ENCODE measurements at places on chromosomes 7 and 10.

GRCh38 chr7:24201226-24201625 is 82.8 kb upstream of the NPY start:
- DNase-seq: no peak

- DNase-seq: no peak
Measured at GRCh38 chr7:112881-113280, 79.5 kb upstream of the FAM20C start.

DNA sequence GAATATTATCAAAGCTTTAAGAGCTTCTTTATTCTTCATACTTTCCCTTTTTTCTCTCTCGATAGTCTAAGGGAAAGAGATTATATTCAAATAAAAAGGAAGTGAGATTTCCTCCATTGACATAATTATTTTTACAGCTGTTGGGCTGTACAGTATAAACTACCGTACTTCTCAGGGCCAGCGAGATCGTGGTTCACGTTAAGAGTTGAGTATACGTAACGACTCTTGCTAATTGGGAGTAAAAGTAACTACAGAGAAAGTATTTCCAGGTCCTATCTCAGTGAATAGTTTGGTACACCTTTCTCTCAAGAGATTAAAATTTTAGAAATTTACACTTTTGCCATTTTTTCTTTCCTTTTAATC is 57.8 kb downstream of the INPP5F start:
- DNase-seq: no peak

GRCh38 chr10:124527874-124528395 is 66.3 kb downstream of the LHPP start:
- DNase-seq: no peak

GRCh38 chr10:104317726-104318299 is 20.5 kb downstream of the ITPRIP start:
- no peak for DNase-seq

- no peak for DNase-seq
Measured at GRCh38 chr10:119025776-119026175, 3.7 kb upstream of the NANOS1 start.

DNA sequence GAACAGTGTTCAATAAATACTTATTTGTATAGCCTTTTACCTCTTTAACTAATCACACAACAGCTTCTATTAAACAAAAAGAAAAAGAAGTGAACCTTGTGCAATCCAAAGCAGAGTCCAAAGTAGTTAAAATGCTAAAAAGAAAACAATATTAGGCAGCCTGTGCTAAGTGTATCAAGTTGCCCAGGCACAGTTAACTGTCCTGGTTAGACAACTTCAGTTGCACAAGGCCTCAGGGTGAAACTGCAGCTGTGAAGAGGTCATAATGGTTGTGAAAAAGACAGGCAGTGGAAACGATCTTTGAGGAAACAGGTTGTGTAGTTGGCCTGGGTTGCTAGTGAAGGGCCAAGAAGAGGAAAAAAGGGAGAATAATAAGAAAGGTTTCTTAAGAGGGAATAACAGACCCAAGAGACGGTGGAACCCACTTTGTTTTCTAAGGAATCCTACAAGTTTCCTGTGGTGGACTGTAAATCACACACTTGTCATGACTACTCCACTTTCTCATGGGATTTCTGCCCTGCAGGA is 6.0 kb upstream of the CROT start:
- no peak for DNase-seq

GRCh38 chr7:101988513-101988912 is 171.1 kb downstream of the CUX1 start:
- DNase-seq: no peak

- DNase-seq: no peak
Measured at GRCh38 chr10:11012421-11013295, 5.0 kb upstream of the CELF2 start.

DNA sequence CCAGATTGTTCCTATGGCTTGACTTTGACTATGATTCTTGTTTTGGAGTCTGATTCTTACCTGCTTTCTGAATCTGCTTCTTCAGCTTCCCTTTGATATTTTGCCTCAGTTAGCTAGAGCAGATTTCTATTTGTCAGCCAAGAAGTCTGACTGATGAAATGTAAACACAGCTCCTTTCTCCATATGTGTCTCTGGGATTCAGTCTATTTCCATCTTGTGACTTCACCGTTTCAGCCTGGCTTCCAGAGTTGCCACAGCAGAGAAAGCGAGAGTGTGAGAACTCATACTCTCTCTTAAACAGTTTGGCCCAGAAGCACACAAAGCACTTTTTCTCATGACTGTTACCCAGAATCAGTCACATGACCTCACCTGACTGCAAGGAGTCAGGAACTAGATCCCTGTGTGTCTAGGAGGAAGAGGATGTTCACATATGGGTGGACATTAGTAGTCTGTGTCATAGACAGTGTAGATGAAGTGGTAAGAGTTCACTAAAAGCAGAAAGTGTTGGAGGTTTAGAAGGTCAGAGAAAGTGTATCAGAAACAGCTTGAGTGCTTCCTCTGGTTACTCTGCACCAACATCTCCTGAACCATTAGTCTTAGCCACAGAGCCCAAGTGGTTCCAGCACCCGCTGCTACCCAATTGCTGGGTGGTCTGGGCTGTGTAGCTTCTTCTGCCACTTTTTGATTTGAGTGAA is 103.4 kb upstream of the CDK6 start:
- DNase-seq: no peak

DNA sequence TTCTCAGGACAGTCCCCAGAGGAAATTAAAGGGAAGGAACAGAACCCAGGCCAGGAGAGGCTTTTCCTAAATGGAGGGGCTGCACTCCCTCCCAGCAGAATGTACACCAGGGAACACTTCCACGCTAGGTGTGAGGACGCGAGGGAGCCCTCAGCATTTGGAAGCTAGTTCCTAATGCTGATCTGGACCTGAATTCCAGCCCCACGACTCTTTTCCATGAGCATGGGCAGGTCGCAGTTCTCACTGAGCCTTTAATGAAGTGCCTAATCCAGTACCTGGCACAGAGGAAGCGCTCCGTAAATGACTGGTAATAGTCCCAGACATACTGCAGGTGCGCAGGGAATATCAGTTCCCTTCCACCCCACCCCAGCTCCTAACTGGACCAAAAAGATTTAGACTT is 1.1 kb downstream of the ALOX5 start:
- DNase-seq: no peak

DNA sequence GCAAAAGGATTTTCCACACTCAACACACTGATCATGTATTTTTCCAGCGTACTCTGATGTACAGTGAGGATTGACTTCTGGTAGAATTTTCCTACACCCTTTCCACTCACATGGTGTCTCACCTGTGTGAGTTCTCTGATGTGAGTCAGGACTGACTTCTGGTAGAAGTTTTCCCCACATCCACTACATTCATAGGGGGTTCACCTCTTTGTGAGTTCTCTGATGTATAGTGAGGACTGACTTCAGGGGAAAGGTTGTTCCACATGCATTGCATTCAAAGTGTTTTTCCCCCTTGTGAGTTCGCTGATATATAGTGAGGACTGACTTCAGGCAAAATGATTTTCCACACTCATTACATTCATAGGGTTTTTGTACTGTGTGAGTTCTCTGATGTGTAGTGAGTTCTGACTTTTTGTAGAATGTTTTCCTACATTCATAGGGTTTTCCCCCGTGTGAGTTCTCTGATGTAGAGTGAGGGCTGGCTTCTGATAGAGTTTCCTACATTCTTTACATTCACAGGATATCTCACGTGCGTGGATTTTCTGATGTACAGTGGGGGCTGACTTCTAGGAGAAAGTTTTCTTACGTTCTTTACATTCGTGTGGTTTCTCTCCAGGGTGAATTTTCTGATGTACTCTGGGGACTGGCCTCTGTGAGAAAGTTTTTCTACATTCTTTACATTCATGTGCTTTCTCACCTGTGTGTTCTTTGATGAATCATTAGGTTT is 146.5 kb downstream of the GLRX3 start:
- DNase-seq: no peak

- no peak for DNase-seq
Measured at GRCh38 chr10:30736685-30737232, 107.2 kb upstream of the LYZL2 start.

- DNase-seq: no peak
Measured at GRCh38 chr10:124678557-124679240, 65.5 kb downstream of the FAM53B start.
